ENCODE measurements at places on chromosomes 3 and 15. TPM values are rescaled to one million over a fixed set of nuclear protein-coding genes. Genes with fewer than 3 reads are reported as not detected.

DNA sequence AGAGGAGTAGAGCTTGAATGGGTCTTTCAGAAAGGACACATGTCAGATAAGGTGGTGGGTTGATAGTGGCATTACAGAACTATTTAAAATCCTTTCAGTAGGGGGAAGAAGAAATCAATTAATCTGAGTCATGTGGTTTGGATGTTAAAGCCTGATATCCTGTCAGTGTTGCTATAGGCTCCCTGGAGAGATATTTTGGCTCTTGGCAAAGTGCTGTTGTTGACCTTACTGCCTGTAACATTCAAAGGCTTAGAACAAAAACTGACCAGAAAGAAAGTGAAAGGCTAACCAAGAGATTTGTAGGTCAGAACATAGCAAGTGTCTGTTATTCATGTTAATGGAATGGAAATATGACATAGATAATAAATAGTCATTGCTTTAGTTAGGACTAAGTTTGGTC, 552.9 kb downstream of the DIPK2A start:
- H3K27ac ChIP-seq: no peak overlapping the region
- no peaks in the 10 kb centered on the region for H3K4me1 ChIP-seq
- no peak for DNase-seq

- no peaks in the 10 kb centered on the region for H3K4me1 ChIP-seq
- no peak overlapping the region for H3K27ac ChIP-seq
- no peak overlapping the region for H3K4me3 ChIP-seq
- H3K36me3 ChIP-seq: no peaks in the 10 kb centered on the region
- no peaks in the 10 kb centered on the region for H3K27me3 ChIP-seq
Measured at GRCh38 chr3:84717894-84718293, 240.9 kb upstream of the CADM2 start.

DNA sequence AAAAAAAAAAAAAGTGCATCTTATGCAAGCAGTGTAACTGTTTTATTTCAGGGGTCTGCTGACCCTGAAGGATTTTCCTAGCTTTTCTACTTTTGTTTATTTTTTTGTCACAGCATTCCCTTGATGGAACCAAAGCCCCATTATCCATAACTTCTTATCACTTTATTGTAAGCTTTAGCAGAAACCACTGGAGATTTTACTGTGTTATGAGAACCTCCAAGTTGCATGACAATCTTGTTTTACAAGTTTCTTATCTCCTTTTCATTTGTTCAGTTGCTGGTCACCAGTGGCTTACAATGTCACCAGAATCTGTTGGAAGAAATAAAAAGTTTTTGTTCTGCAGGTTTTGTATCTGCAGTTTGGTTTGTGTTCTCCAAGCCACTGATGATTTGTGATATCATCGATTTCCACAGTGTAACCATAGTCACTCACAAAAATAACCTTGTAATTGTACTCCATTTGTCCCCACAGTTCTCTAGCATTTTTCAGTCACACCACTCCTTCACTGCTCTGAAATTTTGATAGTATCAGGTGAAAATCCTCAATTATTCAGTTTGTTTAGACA, 660.0 kb downstream of the RBMS3 start:
- no peak overlapping the region for H3K4me3 ChIP-seq
- H3K36me3 ChIP-seq: peaks cover 1% of the 10 kb centered on the region
- H3K27ac ChIP-seq: no peak overlapping the region

- no peaks in the 10 kb centered on the region for H3K36me3 ChIP-seq
- H3K27ac ChIP-seq: no peak overlapping the region
- H3K27me3 ChIP-seq: no peaks in the 10 kb centered on the region
- no peaks in the 10 kb centered on the region for H3K4me1 ChIP-seq
- no peak overlapping the region for H3K4me3 ChIP-seq
Measured at GRCh38 chr3:140290105-140290504, 355.1 kb downstream of the CLSTN2 start.

- H3K36me3 ChIP-seq: peaks cover 2% of the 10 kb centered on the region
- no peak overlapping the region for H3K27ac ChIP-seq
Measured at GRCh38 chr3:64405211-64405835, 180.1 kb upstream of the PRICKLE2 start.

- H3K4me1 ChIP-seq: no peaks in the 10 kb centered on the region
- no peaks in the 10 kb centered on the region for H3K27me3 ChIP-seq
- H3K4me3 ChIP-seq: no peak overlapping the region
- H3K36me3 ChIP-seq: no peaks in the 10 kb centered on the region
Measured at GRCh38 chr3:155560135-155560534, 184.7 kb downstream of the PLCH1 start.

- no peak for DNase-seq
- H3K27ac ChIP-seq: no peak overlapping the region
- H3K36me3 ChIP-seq: peaks cover 10% of the 10 kb centered on the region
- H3K4me1 ChIP-seq: no peaks in the 10 kb centered on the region
Measured at GRCh38 chr3:172402892-172403643, 45.2 kb downstream of the GHSR start.

GRCh38 chr3:183560607-183561006, 5.1 kb upstream of the KLHL6 start:
- H3K36me3 ChIP-seq: no peaks in the 10 kb centered on the region
- H3K27me3 ChIP-seq: peaks cover 4% of the 10 kb centered on the region
- DNase-seq: no peak
- H3K4me3 ChIP-seq: no peak overlapping the region
- no peak overlapping the region for H3K27ac ChIP-seq
- no peaks in the 10 kb centered on the region for H3K4me1 ChIP-seq

DNA sequence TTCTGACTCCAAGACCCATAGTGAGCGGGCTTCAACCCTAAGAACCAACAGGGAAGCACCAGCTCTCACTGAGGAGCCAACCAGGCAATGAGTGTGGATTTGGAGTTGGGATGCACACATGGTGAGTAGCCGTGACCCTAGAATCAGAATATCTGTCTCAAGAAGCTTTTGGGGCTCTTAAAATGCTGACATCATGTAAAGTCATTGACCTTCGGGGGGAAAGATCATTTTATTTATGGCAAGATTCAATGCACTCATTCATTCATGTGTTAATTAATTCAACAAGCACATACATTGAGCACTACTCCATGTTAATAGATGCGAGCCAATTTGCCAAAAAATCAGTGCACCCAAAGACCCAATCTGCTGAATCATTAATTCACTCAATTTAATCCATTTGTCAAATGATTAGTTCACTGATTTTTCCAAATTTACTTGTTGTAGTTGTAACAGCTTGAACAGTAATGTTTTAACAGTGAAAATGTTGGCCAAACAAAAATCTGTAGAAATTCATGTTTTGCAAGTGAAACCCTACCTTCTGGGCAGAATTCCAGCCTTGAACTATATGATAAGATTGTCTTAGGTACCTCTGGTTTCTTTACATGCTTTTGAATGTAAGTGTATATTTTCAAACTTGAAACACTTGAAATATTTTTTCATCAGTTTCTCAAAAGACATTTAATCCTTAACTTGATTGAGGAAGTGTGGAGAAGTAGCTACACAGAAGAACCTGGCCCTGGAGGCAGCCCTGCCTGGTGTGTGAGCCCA, 29.8 kb upstream of the LACTB start:
- no peaks in the 10 kb centered on the region for H3K27me3 ChIP-seq
- H3K36me3 ChIP-seq: no peaks in the 10 kb centered on the region
- no peak for DNase-seq
- no peak overlapping the region for H3K27ac ChIP-seq

GRCh38 chr3:100810671-100811070, 101.4 kb downstream of the TFG start:
- peaks cover 1% of the 10 kb centered on the region for H3K27me3 ChIP-seq
- H3K36me3 ChIP-seq: no peaks in the 10 kb centered on the region
- H3K4me3 ChIP-seq: no peak overlapping the region
- peaks cover 7% of the 10 kb centered on the region for H3K4me1 ChIP-seq
- no peak overlapping the region for H3K27ac ChIP-seq

GRCh38 chr15:73841756-73842725, 31.3 kb upstream of the TBC1D21 start:
- no peaks in the 10 kb centered on the region for H3K4me1 ChIP-seq
- H3K27ac ChIP-seq: no peak overlapping the region
- no peaks in the 10 kb centered on the region for H3K36me3 ChIP-seq
- no peak overlapping the region for H3K4me3 ChIP-seq

GRCh38 chr3:159839561-159840379, 148.9 kb upstream of the IL12A start:
- no peaks in the 10 kb centered on the region for H3K27me3 ChIP-seq
- no peak within 1 kb of the TSS for H3K27ac ChIP-seq
- H3K4me1 ChIP-seq: peaks cover 26% of the 10 kb centered on the region
- no peak for DNase-seq
- no peaks in the 10 kb centered on the region for H3K36me3 ChIP-seq

GRCh38 chr3:95354489-95354888, 1291.6 kb downstream of the NSUN3 start:
- no peak overlapping the region for H3K27ac ChIP-seq
- H3K36me3 ChIP-seq: no peaks in the 10 kb centered on the region
- DNase-seq: no peak
- H3K27me3 ChIP-seq: no peaks in the 10 kb centered on the region
- H3K4me3 ChIP-seq: no peak overlapping the region

DNA sequence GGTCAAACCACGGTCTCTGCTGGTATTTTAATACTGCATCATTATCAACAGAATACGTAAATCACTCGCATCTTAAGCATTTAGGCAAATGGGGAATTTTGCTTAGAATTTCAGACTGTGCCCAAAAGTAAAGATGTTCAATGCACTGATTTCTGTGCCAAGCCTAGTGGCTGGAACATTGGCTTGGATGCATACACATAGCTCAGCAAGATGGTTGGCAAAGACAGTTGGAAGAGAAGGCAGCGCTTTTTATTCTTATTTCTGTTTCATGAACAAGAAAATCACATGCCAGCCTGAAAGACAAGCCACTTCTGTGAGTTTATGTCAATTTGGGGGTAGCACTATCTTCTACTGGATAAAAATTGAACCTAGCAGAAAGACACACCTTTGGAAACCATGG, 15.1 kb downstream of the MECOM start:
- no peaks in the 10 kb centered on the region for H3K27me3 ChIP-seq
- no peak overlapping the region for H3K4me3 ChIP-seq
- H3K4me1 ChIP-seq: no peaks in the 10 kb centered on the region

DNA sequence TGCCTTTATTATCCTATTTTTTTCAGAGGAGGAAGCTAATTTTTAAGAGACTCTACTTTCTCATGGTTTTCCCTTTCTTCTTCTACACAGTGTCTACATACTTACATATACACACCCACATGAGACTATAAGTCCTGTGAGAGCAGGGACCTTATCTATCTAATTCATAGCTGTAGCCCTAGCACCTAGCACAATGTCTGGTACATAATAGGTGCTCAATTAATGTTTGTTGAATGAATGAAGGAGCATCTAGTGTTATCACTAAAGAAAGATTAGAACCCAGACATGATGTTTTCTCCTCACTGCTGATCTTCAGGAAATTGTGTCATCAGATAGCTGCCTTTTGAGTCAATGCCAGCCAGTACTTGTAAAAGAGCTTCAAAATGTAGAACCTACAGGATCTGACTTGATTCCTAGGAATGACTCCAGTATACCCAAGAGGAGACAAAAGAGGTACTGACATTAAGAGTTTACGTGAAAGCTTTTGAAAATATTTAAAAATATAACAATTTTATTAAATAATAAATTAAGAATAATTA, 2.5 kb downstream of the SCG5 start:
- no peaks in the 10 kb centered on the region for H3K27me3 ChIP-seq
- H3K4me3 ChIP-seq: no peak overlapping the region
- no peaks in the 10 kb centered on the region for H3K36me3 ChIP-seq

DNA sequence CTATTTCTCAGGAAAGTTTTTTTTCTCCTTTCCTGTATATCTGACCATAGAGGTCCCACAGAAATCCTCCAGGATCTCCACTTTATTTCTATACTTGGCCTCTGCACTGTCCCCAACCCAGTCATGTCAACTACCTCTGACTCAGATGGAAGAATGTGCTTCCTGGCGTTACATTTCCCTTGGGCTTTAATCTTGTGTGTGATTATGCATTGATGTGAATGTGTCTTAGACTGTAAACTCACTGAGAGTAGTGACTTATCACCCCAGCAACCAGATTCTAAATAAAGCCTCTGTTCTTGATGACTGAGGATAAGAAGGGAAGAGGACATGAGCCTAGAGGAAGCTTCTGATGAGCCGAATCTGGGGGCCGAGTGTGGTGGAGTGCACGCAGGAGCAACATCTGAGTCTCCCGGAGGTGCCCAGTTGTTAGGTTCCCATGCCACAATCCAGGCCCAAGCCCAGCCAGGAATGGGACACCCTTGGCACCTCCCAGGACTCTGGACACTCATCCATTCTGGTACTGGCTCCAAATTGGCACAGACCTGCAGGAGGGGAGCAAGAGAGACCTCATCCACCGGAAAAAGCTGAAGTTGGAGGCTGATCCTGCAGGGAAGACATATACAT, 32.1 kb upstream of the HEG1 start:
- H3K27ac ChIP-seq: 0 out of 2 replicates have a peak overlapping the region, but pooled peaks have one; percentile 30
- no peaks in the 10 kb centered on the region for H3K27me3 ChIP-seq
- peaks cover 10% of the 10 kb centered on the region for H3K4me1 ChIP-seq

- H3K4me1 ChIP-seq: peaks cover 7% of the 10 kb centered on the region
- no peaks in the 10 kb centered on the region for H3K36me3 ChIP-seq
- peak; percentile 56 for DNase-seq
- peak overlapping the region; percentile 25 for H3K4me3 ChIP-seq
- no peaks in the 10 kb centered on the region for H3K27me3 ChIP-seq
Measured at GRCh38 chr3:175432376-175433025, 573.4 kb downstream of the NAALADL2 start.

- peaks cover 2% of the 10 kb centered on the region for H3K4me1 ChIP-seq
- no peak for DNase-seq
- peaks cover 6% of the 10 kb centered on the region for H3K36me3 ChIP-seq
- H3K4me3 ChIP-seq: no peak overlapping the region
- no peak overlapping the region for H3K27ac ChIP-seq
- no peaks in the 10 kb centered on the region for H3K27me3 ChIP-seq
Measured at GRCh38 chr3:25781145-25781757, 2.0 kb downstream of the NGLY1 start.

DNA sequence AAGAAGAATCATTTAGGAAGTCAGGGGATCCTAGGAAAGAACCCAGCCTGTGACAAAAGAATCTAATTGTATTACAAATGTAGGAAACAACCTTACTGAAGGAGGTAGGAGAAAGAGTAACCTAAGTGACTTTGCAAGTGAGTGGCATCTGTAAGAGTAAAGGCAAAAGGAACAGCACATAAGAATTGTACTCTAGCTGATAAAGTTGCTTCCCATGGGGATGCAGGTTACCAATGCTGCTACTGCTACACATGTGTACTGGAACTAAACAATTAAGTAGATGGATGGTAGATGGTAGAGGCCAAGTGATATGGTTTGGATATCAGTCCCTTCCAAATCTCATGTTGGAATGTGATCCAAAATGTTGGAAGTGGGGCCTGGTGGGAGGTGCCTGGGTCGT, 60.8 kb downstream of the OSBPL10 start:
- no peak overlapping the region for H3K27ac ChIP-seq
- H3K4me1 ChIP-seq: no peaks in the 10 kb centered on the region
- no peaks in the 10 kb centered on the region for H3K36me3 ChIP-seq
- no peaks in the 10 kb centered on the region for H3K27me3 ChIP-seq
- H3K4me3 ChIP-seq: no peak overlapping the region

The FOXB1 gene
- not detected for total RNA-seq

The CRYGS gene
- total RNA-seq: 0.36 TPM

The SRGAP3 gene
- total RNA-seq: 1.4 TPM

The PP2D1 gene
- total RNA-seq: not detected

The TP63 gene
- total RNA-seq: not detected

The C3orf38 gene
- 16.7 TPM for total RNA-seq

The ZBTB20 gene
- total RNA-seq: 13.3 TPM

The CAND2 gene
- total RNA-seq: 2.9 TPM

The CHCHD4 gene
- total RNA-seq: 12.2 TPM

The OR5H14 gene
- not detected for total RNA-seq

The MNS1 gene
- total RNA-seq: 0.36 TPM

The NPAP1 gene
- total RNA-seq: not detected

The SLC28A2 gene
- not detected for total RNA-seq

The EXD1 gene
- total RNA-seq: not detected

The RASGRF1 gene
- under 0.01 TPM for total RNA-seq

The SERINC4 gene
- not detected for total RNA-seq
